H9 (cell line): ENCODE measurements at places on chromosomes 16 and 17. TPM values are rescaled to one million over a fixed set of nuclear protein-coding genes. Genes with fewer than 3 reads are reported as not detected.

PYDC1 gene
- 0.70 and 2.1 TPM in 2 replicates for total RNA-seq

GRCh38 chr16:10579965-10580882 is at the start of gene EMP2:
TSS of gene EMP2 (minus strand) at chr16:10580598. CDS start at chr16:10547617, 32,981 bp downstream.
- H3K27me3 ChIP-seq: no peaks in the 10 kb centered on the region
- H3K27ac ChIP-seq: no peak within 1 kb of the TSS
- H3K4me1 ChIP-seq: peaks cover 12% of the 10 kb centered on the region; the same call in 1 of the 2 replicates
- 0 out of 2 replicates have a peak, but pooled peaks cover 4% of the 10 kb centered on the region for H3K36me3 ChIP-seq
- DNase-seq: peak; percentile 83
- peak within 1 kb of the TSS; percentile 84 for H3K4me3 ChIP-seq

ASGR1 gene
- 5.2 and 5.9 TPM in 2 replicates for total RNA-seq

DNA sequence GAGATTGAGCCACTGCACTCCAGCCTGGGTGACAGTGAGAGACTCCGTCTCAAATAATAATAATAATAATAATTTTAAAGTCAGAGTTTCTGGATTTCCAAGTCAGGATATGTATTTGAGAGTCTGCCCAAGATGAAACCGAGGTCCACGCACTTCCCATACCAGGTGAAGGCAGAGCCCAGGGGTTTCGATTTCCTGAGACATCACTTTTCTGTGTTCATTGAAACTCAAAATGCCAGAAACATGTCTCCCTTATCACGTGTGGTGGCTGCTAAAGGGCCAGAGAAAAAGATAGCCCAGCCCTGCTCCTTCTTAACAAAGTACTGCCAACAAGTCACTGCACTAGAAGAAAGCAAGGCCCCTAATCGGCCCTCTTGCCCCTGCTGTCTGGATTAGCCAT is 9.8 kb upstream of the RNF157 start:
- no peak overlapping the region for H3K27ac ChIP-seq
- no peak for DNase-seq
- H3K4me3 ChIP-seq: no peak overlapping the region
- H3K4me1 ChIP-seq: no peaks in the 10 kb centered on the region
- H3K27me3 ChIP-seq: no peaks in the 10 kb centered on the region

TP53TG3 gene
- not detected in 2 replicates for total RNA-seq

GRCh38 chr17:62767997-62768396 is 40.1 kb downstream of the MARCHF10 start:
- H3K36me3 ChIP-seq: peaks cover 10% of the 10 kb centered on the region
- peak; percentile 23 for DNase-seq
- H3K4me1 ChIP-seq: no peaks in the 10 kb centered on the region
- H3K27ac ChIP-seq: no peak overlapping the region
- no peaks in the 10 kb centered on the region for H3K27me3 ChIP-seq

DNA sequence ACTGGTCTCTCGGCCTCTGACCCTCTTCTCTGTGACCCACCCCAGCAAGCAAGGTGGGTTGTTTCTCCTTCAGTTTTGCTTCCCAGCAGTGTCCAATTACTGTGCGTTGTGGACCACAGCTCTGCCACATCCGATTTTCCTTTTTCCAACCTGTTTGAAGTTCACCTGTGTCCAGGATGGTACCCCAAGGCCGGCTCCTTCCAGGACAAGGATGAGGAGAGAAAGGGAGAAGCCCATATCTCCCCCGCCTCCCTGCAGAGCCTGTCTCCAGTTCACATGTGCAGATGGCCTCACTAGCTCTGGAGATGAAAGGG is 13.5 kb downstream of the NMRAL1 start:
- no peak overlapping the region for H3K27ac ChIP-seq
- H3K4me3 ChIP-seq: no peak overlapping the region
- H3K27me3 ChIP-seq: no peaks in the 10 kb centered on the region
- H3K36me3 ChIP-seq: peaks cover 54% of the 10 kb centered on the region
- no peak for DNase-seq

DNA sequence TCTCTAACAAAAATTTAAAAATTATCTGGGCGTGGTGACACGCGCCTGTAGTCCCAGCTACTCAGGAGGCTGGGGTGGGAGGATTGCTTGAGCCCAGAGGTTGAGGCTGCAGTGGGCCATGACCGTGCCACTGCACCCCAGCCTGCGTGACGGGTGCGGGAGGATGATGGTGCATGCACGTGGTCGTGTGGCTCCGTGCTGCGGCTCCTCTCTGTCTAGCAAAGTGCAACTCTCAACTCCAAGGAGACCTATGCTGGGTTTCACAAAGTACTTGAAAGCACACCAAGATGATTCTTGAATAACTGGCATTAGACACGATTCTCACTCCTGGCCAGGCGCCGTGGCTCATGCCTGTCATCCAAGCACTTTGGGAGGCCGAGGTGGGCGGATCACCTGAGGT is 25.8 kb downstream of the NXN start:
- H3K27me3 ChIP-seq: no peaks in the 10 kb centered on the region
- no peak overlapping the region for H3K27ac ChIP-seq
- H3K4me3 ChIP-seq: no peak overlapping the region

- peak overlapping the region; percentile 43; the same call in 2 of the 3 replicates for H3K4me3 ChIP-seq
- peak; percentile 68 for DNase-seq
- peaks cover 3% of the 10 kb centered on the region for H3K4me1 ChIP-seq
- no peak overlapping the region for H3K27ac ChIP-seq
- no peaks in the 10 kb centered on the region for H3K36me3 ChIP-seq
Measured at GRCh38 chr17:7712111-7712771, 5.3 kb upstream of the DNAH2 start.

WFIKKN1 gene
- total RNA-seq: 8.3 and 8.7 TPM in 2 replicates

GRCh38 chr16:82379551-82379950 is 209.5 kb upstream of the MPHOSPH6 start:
- H3K27ac ChIP-seq: no peak overlapping the region
- no peak overlapping the region for H3K4me3 ChIP-seq
- H3K27me3 ChIP-seq: no peaks in the 10 kb centered on the region
- H3K4me1 ChIP-seq: no peaks in the 10 kb centered on the region

- H3K27ac ChIP-seq: no peak overlapping the region
- H3K4me1 ChIP-seq: 0 out of 2 replicates have a peak, but pooled peaks cover 2% of the 10 kb centered on the region
- H3K4me3 ChIP-seq: peak overlapping the region; percentile 93
- H3K27me3 ChIP-seq: peaks cover 7% of the 10 kb centered on the region; the same call in 1 of the 2 replicates
- H3K36me3 ChIP-seq: no peaks in the 10 kb centered on the region
Measured at GRCh38 chr17:43952351-43952723, 1.4 kb downstream of the PYY start.

GRCh38 chr17:14792746-14793145 is 472.4 kb downstream of the PMP22 start:
- no peak overlapping the region for H3K27ac ChIP-seq
- DNase-seq: no peak
- H3K36me3 ChIP-seq: no peaks in the 10 kb centered on the region
- no peaks in the 10 kb centered on the region for H3K27me3 ChIP-seq

DNA sequence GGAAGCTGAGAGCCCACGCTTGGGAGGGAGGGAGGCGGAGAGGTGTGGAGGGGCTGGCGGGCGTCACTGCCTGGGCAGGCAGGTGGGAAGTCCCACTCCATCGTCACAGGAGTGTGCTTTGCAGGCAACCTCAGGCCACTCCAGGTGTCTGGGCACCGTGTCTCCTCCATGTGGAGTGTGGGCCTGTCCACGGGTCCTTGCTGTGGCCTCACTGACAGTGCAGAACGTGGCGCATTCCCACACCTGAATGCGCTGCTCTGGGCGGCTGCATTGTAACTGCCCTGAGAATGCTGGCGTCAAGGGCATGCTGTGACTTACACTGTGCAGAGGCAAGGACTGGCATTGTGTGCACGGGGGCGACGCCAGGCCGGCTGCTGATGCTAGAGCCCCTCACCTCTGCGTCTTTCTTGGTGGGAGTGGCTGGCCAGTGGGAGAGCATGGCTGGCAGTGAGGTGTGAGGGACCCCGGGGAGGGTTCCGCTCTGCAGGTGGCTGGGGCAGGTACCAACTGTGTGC is 66.4 kb downstream of the BANP start:
- H3K36me3 ChIP-seq: peaks cover 22% of the 10 kb centered on the region
- H3K4me1 ChIP-seq: no peaks in the 10 kb centered on the region
- H3K4me3 ChIP-seq: no peak overlapping the region
- no peak for DNase-seq
- H3K27ac ChIP-seq: no peak overlapping the region
- H3K27me3 ChIP-seq: no peaks in the 10 kb centered on the region
